ENCODE measurements at places on chromosomes 4 and X.
A peak's percentile ranks its signal among the peaks of the same experiment; 100 is the strongest.

DNA sequence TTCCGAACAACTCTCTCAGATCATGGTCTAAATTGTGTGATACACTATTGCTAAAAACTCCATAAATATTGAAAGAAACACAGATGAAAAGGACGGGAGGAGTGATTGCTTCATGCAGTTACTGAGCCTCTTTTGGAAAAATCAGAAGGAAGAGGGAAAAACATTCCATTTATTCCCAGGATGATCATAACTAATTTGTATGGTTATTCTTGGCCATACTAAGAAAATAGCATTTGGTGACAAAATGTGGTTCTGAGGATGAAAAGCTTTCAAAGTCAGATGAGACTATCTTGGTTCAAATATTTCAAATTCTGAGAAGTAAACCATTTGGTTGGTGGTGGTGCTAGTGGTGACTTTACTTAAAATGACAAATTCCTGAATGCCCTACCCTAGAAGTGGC lies 305.4 kb upstream of the LDB2 start:
- no peak for ATAC-seq

DNA sequence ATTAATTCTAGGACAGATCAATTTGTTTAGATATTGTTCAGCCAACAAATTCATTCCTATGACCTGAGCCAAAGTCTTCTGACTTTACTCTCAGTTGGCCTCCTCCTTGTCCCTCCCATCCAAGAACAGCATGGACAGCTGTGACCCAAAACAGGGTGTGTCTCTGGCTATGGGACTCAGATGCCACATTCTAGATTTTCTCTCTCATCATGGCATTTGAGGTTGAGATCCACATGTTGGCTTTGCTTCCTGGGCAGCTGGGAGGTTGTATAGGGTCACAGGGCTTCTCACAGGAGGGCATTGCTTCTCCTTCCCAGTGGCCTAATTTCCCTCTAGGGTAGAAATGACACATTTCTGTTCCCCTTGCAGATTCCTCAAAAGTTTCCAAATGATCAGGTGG lies 22.6 kb upstream of the EGF start:
- ATAC-seq: no peak

GRCh38 chr4:3704669-3705068 lies 61.5 kb upstream of the ADRA2C start:
- ATAC-seq: no peak

DNA sequence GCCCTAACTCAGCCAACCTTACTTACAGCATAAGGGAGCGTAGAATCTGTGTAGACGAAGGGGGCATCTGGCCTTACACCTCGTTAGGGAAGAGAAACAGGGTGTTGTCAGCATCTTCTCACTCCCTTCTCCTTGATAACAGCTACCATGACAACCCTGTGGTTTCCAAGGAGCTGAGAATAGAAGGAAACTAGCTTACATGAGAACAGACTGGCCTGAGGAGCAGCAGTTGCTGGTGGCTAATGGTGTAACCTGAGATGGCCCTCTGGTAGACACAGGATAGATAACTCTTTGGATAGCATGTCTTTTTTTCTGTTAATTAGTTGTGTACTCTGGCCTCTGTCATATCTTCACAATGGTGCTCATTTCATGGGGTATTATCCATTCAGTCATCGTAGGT lies 14.6 kb downstream of the PLP1 start:
- ATAC-seq: peak; percentile 66

GRCh38 chrX:135528254-135528653 lies 7.8 kb downstream of the INTS6L start:
- ATAC-seq: no peak

DNA sequence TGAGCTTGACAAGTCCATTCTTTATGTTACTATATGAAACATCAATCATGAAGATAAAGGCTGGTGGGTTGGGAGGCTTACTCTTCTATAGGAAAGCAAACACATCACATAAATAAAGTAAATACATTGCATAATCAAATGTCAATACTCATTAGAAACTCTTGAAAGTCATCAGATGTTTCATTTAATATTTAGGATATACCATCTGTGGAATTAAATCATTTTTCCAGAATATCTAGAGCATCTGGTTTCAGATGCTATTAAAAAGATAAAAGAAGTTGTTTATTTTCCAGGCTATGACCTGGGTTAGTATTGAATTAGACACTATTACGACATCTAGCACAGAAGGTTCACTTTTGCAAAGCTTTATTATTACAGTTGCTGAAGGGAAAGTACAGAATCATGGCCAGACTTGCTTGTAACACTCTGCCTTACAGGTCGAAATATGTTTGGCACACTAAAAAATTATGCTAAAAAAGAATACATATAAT lies 72.6 kb downstream of the METTL14 start:
- peak; percentile 37 for ATAC-seq

DNA sequence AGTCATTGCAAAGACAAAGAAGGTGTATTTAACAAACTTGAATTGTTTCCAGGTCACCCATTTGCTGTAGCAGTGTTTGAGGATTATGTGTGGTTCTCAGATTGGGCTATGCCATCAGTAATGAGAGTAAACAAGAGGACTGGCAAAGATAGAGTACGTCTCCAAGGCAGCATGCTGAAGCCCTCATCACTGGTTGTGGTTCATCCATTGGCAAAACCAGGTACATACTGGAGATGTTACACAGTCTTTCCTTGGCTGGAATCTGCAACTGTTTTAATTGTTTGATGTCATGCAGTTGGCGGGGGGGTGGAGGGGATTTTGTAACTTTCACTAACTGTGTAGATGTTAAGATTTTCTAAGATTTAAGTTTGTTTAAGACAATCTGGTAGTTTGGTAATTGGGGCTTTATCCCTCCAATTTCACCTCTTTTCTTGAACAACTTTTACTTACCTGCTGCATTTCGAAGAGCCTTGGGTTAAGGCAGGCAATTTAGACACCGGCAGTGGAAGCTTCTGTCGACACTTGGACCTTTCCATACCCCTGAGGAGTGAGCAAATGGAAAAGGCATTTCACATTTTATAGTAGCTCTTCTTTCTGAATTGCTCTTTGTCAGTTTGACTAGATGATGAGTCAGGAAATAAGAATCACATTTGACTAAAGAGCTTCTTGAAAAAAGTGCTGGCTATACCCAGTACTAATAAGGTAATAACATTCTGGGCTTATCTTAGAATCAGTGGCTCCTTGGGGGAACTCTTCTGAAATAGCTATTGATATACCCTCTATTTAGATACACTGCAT lies 67.4 kb downstream of the EGF start:
- peak; percentile 84 for ATAC-seq

GRCh38 chr4:123250843-123251242 lies 145.8 kb upstream of the SPRY1 start:
- ATAC-seq: peak; percentile 85

DNA sequence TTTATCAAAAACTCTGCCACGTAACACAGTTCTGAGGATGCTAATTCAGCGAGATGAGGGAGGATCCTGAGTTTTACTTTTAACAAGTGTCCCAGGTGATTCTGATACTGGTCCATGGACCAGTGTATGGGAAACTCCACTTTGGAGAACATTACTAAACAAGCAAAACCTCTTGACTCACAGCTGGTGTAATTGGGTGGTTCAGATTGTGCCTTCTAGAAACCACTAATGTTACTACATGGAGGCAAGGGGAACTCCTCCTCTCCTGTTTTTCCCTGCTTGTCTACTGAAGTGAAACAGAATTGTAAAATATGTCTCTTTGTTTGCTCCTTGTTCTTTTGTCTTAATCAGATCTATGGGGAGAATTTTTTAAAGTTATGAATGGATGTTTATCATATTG lies 62.6 kb downstream of the FRAS1 start:
- no peak for ATAC-seq

GRCh38 chr4:101977076-101977475 lies 186.5 kb downstream of the BANK1 start:
- ATAC-seq: peak; percentile 100

DNA sequence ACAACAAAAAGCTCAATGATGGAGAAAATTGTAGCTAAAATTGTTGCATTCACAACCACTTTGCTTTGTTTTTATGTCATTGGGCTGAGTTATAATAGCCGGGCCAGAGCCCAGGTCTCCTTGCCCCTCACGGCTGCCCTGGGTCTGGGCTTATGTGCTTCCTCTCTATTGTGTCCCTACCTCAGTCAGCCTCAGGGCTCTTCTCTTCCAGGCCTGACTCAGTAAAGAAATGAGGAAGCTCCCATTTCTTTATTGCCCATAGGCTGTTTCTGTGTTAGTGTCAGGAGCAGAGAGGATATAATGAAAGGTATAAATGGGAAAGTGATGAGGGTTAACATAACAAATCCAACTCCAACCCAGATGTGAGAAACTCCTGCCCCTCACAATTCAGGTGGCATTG lies 18.0 kb downstream of the BST1 start:
- ATAC-seq: no peak

- ATAC-seq: no peak
These were observed 20.1 kb downstream of the CA5B start for GRCh38 chrX:15758140-15758539.

GRCh38 chrX:12770440-12770839 lies 20.8 kb upstream of the PRPS2 start:
- peak; percentile 89 for ATAC-seq

- no peak for ATAC-seq
These were observed 172.7 kb downstream of the BTC start for GRCh38 chr4:74621616-74622015.
